ENCODE measurements at places on chromosomes 5 and 9. TPM values are rescaled to one million over a fixed set of nuclear protein-coding genes. Genes with fewer than 3 reads are reported as not detected.

- no peak for DNase-seq
Observed at GRCh38 chr5:38447056-38447455, 109.4 kb downstream of the LIFR start.

DNA sequence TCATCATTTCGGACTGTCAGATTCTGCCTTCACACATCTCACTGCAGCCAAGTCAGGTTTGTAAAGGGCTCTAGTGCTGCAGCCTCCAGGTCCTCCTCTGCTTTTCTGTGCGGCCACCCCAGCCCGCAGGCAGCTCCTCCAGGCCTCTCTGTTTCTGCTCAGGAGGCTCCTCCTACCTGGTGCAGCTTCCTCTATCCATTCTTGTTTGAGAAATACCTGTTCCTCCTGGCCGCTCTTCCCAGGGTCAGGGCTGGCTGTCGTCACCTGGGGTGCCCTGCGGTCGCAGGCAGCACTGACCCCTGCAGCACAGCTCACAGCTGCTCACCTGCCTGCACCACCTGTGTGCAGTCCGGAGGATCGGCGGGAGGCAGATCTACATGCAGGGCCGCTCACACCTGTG is 387.7 kb upstream of the IRX4 start:
- DNase-seq = no peak

GRCh38 chr9:15116130-15116580 is 190.9 kb downstream of the TTC39B start:
- no peak for DNase-seq

GRCh38 chr5:129097498-129098296 is 3.1 kb downstream of the ISOC1 start:
- no peak for DNase-seq

Gene PCDHB4
- 5.6 TPM for total RNA-seq

DNA sequence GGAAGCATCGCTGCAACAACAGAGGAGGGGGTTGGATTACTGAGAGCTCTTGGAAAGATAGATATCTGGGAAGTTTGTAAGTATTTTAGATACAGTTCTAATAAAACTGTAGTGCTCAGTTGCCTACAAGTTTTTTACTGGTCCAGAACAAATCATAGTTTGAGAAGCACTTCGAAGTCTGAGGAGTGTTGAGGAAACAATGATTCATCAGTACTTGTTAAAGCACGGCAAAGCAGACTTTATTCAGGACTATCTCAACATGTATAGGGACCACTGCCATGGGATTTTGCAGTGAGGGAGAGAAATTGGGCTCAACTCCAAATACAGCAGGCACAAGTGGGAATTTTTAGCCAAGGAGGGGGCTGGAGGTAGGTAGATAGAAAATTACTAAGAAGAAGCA is 25.3 kb upstream of the RECK start:
- DNase-seq = no peak

Measured in suprapubic skin (tissue), 4 donors.